ENCODE measurements at places on chromosomes 4 and X. TPM values are rescaled to one million over a fixed set of nuclear protein-coding genes. Genes with fewer than 3 reads are reported as not detected.

The RTL3 gene
- total RNA-seq: not detected

The FIP1L1 gene
- total RNA-seq: 37.9 TPM

The RTL9 gene
- not detected for total RNA-seq

The AFP gene
- total RNA-seq: not detected

The DMP1 gene
- total RNA-seq: not detected

The TMEM33 gene
- total RNA-seq: 38.9 TPM

The HTN3 gene
- not detected for total RNA-seq

The RHOXF1 gene
- not detected for total RNA-seq

The KDR gene
- 177 TPM for total RNA-seq

The UGT2B7 gene
- total RNA-seq: not detected

The CTAG2 gene
- not detected for total RNA-seq

The MSX1 gene
- total RNA-seq: 0.40 TPM

The GPR119 gene
- total RNA-seq: not detected

The CCKAR gene
- not detected for total RNA-seq

The AADAT gene
- total RNA-seq: 0.79 TPM
